Activated CD4-positive, alpha-beta T cell treated with anti-CD3 and anti-CD28 coated beads, Interleukin-2, amount 50 U/mL, for 4 hours (primary cell): ENCODE measurements at places on chromosomes 12 and 14.

DNA sequence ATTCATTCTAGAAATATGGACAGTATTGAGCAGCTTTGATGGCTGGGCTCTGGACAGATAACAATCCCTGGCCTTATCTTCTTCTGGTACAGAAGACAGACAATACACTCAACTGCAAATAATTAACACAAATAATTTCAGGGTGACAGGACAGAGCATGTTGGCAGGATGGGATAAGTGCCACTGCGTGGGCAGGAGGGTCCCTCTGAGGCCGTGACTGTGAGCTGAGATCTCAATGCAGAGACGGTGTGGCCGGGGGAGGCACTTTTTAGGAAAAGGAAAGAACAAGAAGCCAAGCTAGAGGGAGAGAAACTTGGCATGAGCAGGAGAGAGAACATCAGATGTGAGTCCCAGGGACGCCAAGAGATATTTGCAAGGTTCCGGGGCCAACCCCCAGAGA is 8.1 kb downstream of the SYNE3 start:
- DNase-seq, result no peak

GRCh38 chr12:12943586-12944260 is 8.2 kb downstream of the GPRC5D start:
- no peak for DNase-seq

GRCh38 chr12:120264904-120265472 is 542 bp downstream of the PXN start:
- DNase-seq, result no peak

- DNase-seq, result no peak
These were observed 185.3 kb upstream of the BCL2L14 start for GRCh38 chr12:11885261-11886038.

GRCh38 chr12:122793685-122794106 is 19.3 kb downstream of the CCDC62 start:
- no peak for DNase-seq

DNA sequence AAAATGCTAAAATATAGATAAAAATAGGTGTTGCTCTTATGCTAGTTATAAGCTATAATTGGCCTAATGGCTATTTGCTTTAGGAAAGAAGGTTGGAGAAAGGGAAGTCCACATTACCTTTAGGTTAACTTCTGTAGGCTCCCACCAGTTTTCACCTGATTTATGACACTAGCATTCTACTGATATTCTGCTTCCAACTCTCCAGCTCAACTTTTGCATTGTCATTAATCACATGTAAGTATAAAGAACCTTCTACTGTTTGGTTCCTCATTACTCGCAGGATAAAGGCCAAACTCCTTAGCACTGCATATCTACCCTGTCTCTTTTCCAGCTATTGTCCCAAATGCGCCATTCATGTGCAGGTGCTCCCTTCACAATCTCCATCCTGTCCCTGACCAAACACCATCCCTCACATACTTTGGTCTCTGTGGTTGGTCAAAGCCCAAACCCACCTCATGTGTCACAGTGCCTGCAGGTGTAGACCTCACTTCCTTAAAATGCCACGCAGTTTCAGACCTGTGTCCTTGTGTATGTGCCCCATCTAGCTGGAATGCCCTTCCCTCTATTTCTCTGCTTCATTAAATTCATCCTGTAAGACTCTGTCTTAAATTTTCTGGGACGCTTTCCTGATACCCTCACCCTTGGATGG is 3.3 kb downstream of the DDHD1 start:
- DNase-seq, result no peak

DNA sequence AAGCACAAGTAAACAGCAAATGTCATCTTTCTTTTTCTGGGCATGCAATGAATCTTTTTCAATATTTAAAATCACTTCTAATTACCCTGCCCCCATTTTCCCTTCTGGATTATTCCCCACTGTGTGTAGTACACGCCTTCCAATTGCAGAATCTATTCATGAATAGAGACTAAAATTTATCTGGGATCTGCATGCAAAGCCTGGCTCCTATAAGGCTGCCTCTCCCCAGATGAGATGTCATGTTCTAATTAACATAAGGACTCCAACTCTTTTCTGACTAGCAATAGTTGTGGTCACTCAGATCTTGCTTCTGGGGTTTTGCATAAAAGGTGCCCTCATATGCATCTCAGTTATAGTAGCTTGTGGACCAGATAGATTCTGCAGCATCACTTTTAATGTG is 473.5 kb downstream of the BTG1 start:
- no peak for DNase-seq

- DNase-seq, result no peak
These were observed 74.2 kb downstream of the TMTC1 start for GRCh38 chr12:29709496-29710040.

- DNase-seq, result no peak
These were observed 68.2 kb downstream of the SINHCAF start for GRCh38 chr12:31257784-31258183.

GRCh38 chr14:63474111-63474510 is 69.1 kb downstream of the PPP2R5E start:
- no peak for DNase-seq

- no peak for DNase-seq
These were observed 32.7 kb upstream of the PRPF39 start for GRCh38 chr14:45051180-45051579.

- no peak for DNase-seq
These were observed 9.9 kb downstream of the ISCU start for GRCh38 chr12:108572166-108572790.

GRCh38 chr12:22951206-22951605 is 326.2 kb downstream of the ETNK1 start:
- no peak for DNase-seq

- DNase-seq, result no peak
These were observed 38.3 kb upstream of the PPP2R5E start for GRCh38 chr14:63581491-63581890.
